ENCODE measurements at places on chromosomes 5 and 9.

DNA sequence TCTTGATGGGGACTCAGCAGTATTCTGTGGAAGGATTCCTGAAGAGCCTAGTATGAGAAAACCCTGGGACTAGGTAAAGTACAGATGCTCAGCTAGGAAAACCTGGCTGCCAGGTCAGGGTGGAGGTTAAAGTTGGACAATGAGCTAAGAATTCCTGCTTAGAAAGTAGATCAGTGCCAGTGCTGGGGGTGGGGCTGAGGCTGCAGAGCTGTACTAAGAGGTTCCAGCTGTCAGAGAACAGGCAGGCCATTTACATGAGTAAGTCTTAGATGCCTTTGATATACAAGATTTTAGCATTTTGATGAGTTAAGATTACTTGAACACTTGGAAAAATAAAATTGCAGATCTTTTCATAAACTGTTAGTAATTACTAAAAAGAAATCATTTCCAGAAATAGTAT is 332.3 kb upstream of the NUDT12 start:
- peak; percentile 5 for DNase-seq

- no peak for DNase-seq
Observed at GRCh38 chr9:19769213-19769612, 19.6 kb downstream of the SLC24A2 start.

- DNase-seq: no peak
Observed at GRCh38 chr5:15715967-15716366, 216.0 kb downstream of the FBXL7 start.

GRCh38 chr5:9332026-9332425 is 213.8 kb downstream of the SEMA5A start:
- DNase-seq: no peak

- no peak for DNase-seq
Observed at GRCh38 chr9:133754187-133754586, 16.0 kb upstream of the SARDH start.

- no peak for DNase-seq
Observed at GRCh38 chr5:150945486-150945885, 40.7 kb upstream of the ZNF300 start.

GRCh38 chr5:43049236-43049635 is 9.1 kb upstream of the ANXA2R start:
- DNase-seq: no peak

DNA sequence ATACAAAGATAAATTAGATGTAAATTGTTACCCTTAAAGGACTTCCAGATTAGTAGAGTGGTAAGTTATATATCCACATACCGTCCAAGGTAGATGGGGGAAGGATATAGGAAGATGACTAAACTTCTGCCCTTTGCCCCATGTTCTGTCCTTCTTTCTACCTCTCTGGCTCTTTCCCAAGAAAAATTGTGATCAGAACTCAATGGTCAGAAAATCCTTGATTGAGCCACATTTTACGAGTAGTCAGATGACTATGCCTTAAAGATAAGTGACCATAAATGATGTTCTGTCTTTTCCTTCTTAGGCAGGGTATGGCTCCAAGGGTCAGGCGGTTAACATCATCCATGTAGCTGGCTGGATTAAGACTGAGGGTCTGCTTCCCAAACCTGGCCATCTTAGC is 4.4 kb downstream of the FRRS1L start:
- DNase-seq: no peak

GRCh38 chr5:78550891-78551290 is 97.7 kb downstream of the LHFPL2 start:
- no peak for DNase-seq

DNA sequence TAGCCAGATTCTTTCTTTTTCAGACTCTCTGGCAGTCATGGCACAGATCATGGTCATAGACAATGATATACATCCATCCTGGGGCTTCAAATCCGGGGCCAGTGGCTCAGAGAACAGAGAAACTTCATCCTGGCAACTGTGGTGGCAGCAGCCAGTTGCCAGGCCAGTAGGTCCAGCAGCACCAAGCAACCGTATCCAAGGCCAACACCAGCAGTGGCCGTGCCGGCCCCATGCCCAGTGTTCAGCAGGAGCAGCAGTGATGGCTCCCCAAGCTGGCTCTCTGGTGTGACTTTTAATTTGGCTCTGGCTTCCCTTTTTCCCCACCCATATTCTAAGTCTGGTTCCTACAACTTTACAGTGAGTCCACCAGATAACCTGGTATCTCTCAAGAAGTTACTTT is 300.5 kb downstream of the DEPDC1B start:
- DNase-seq: no peak

- peak; percentile 28 for DNase-seq
Observed at GRCh38 chr5:105506692-105507277, 1944.2 kb upstream of the NUDT12 start.

GRCh38 chr5:19987612-19988361 is at the start of gene CDH18:
TSS of gene CDH18 (minus strand) at chr5:19988200. CDS start at chr5:19838986, 149,214 bp downstream.
- DNase-seq: peak; percentile 69

DNA sequence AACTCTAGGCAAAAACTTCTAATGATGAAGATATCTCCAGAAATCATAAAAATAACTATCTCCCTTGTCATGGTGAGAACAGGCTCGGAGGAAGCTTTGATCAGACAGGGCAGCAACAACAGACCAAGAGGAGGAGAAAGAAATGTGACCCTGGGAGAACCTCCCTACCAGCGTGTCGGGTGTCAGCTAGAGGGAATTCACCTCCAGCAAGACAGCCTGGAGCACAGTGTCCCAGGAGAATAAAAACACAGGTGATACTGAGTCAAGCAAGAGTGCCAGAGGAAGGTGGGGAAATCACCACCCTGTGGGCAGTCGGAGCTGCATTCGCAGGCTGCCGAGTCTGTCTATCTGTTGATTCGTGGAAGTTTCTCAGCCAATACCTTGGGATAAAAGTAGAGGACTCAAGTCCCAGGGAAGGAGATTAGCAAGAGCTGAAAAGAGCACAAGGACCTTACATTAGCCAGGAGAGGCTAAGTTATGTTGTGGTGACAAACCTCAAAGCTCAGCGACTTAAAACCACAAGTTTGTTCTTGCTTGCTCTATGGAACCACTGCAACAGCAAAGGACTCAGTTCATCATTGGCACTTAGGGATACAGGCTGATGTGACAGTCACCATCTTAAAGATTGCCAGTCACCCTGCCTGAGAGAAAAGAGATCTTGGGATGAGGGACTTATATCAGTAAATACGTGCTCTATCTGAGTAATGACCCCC is 598.3 kb downstream of the CCDC171 start:
- DNase-seq: no peak

DNA sequence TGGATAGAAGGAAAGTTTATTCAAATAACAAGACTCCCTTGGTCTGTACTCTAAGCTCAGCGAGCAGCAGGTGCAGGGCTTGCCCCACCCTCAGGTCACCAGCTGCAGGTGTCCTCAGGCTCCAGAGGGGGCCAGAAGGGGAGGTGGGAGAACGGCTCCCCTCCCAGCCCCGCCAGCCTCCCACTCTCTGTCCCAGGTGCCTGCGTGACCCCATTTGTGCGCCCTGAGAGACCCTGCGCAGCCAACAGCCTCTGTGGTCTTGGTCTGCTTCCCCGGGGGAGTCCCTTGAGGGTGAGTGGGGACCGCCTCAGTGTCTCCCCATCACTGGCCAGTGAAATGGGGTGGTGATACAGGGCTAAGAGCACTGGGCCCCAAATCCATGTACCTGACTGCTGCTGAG is 62.3 kb upstream of the STXBP1 start:
- DNase-seq: no peak

DNA sequence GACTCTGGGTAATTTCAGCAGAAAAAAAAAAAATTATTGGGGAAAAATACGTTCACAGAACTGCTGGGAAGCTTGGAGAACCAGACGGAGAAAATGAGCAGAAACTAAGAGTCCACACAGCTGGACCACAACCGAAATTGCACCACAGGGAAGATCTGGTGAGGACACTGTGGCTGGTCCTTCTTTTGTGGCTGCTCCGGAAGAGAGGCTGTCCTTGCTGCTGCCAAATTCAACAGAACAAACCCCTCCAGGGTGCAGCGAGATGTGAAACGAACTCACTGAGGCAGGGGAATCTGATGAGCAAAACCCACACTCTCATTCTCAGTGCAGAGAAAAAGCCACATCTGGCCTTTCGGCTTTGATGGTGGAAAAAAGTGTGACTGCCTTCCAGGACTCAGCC is 200.0 kb downstream of the ACTL7B start:
- no peak for DNase-seq

- DNase-seq: no peak
Observed at GRCh38 chr5:146003852-146004251, 67.5 kb downstream of the SH3RF2 start.

GRCh38 chr9:107360098-107360497 is 77.0 kb downstream of the RAD23B start:
- no peak for DNase-seq

- no peak for DNase-seq
Observed at GRCh38 chr5:133639850-133640528, 27.6 kb upstream of the FSTL4 start.

GRCh38 chr9:136119061-136119882 is 597 bp upstream of the TMEM250 start:
- DNase-seq: peak; percentile 48

DNA sequence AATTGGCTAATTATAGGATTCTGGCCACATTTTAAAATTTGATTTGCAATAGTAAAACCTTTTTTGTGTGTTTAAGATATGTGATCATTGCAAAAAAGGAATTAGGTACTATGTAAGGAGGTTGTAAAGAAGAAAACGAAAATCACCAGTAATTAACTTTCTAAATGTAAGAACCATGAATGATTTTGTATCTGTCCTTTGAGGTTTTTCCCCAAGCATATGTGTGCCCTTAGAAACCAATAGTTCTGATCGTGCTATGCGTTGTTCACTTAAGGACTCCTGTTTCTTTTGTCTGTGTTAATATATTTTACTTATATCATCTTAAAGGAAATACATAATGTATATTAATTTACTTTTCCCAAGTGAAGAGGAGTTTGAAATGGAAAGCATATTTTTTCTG is 410.2 kb downstream of the PSAT1 start:
- DNase-seq: no peak

GRCh38 chr9:87720173-87720572 is 5.7 kb upstream of the CTSL start:
- no peak for DNase-seq

DNA sequence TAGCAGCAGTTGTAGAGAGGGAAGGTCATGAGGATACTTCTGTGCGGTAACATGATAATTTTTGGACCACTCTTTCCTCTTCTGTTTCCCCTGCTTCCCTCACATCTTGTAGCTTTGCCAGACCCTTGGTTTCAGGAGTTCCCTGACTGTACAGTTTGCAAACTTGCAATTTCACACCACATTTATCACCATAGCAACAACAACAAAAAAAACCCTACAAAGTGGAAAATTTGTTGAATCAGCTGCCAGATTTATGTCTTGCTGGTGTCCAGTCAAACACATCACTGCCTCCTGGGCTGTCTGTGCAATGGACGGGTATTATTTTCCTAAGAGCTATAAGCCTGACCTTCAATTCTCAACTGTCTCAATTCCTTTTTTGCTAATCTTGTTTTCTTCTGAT is 751.6 kb downstream of the TLR4 start:
- DNase-seq: no peak

DNA sequence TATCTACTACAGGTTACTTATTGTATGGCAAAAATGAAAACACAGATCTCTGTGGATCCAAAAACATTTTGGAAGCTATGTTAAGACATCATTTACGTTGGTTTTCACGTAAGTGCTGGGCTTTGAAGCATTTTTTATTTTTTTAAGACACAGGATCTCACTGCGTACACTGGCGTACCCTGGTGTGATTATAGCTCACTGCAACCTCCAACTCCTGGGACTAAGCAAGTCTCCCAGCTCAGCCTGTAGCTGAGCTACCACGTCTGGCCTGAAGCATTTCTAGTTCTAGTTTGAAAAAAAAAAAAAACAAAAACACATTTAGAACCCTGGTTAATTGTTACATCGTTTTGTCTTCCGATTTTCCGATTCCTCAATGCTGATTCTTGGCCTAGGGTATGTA is 131.3 kb downstream of the AOPEP start:
- DNase-seq: no peak

DNA sequence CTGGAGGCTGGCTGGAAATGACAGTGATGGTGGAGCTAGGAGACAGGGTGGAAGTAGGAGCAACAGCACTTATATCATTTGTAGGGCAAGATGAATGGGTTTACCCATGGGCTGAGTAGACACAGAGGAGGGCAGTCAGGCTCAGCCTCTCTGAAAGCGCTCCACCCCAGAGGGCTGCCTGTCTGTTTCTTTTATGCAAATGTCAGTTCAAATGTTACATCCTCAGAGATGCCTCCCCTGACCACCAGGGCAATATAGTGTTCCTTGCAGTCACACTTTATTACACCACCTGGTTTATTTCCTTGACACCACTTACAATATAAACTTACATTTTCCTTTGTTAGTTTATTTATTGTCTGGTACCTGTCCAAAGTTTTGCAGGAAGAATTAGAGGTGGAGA is 159.5 kb upstream of the IL12B start:
- DNase-seq: no peak

GRCh38 chr9:38708759-38709158 is 11.2 kb downstream of the FAM240B start:
- DNase-seq: no peak

- no peak for DNase-seq
Observed at GRCh38 chr9:2026220-2026997, 11.3 kb downstream of the SMARCA2 start.

- DNase-seq: no peak
Observed at GRCh38 chr5:160960592-160960991, 108.6 kb upstream of the ATP10B start.

GRCh38 chr9:77013206-77013931 is 6.1 kb upstream of the FOXB2 start:
- DNase-seq: no peak

DNA sequence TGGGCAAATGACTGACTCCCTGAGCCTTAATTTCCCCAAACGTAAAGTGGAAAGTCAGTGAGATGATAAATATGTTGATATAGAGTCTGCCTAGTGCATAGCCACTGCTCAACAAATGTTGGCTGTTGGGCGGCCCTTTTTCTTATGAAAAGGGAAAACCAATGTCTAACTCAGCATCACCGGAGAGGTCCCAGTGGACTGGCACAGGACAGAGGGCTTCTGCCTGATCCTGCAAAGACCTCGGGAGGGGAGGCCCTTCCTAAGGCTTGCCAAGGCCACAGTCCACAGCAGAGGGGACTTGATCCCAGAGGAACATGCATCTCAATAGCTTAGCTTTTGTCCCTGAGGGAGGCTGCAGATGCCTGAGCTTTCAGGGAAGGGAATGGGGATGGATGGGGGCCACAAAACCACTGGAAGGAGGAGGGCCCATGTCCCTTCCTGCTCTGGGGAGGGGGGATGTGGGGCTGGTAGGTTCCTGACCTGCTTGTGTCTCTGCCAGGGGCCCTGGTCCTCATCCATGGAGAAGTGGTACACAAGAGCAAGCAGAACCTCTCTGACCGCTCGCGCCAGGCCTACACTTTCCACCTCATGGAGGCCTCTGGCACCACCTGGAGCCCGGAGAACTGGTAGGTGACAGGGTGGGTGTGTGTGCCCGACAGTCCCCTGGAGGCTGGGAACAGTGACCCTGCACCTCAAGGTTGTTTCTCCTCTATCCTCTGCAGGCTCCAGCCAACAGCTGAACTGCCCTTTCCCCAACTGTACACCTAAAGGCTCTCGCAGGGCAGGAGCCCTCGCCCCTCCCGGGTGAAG is 6.3 kb downstream of the DOLK start:
- DNase-seq: no peak
